ENCODE measurements at places on chromosomes 7 and 10.

DNA sequence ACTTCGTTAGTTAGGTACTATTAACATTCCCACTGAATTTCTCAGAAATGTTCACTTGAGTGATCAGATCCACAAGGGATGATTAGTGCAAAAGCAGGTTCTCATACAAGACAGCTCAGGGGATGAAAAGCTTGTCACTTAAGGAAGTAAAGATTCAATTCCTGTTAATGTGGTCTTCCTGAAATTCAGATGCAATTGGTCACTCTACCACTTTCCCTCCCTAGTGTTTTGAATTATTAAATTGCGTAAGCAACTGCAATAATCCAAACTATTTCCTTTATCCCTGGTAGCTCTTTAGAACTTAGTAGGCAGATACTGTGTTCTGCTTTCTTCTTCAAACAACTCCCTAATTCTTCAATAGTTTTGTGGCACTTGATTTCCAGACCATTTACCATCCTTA is 121.4 kb downstream of the MAGI2 start:
- DNase-seq: no peak

GRCh38 chr7:132455378-132455777 is 120.9 kb downstream of the PLXNA4 start:
- no peak for DNase-seq

- DNase-seq: no peak
Observed at GRCh38 chr7:113292105-113292504, 173.8 kb upstream of the SMIM30 start.

DNA sequence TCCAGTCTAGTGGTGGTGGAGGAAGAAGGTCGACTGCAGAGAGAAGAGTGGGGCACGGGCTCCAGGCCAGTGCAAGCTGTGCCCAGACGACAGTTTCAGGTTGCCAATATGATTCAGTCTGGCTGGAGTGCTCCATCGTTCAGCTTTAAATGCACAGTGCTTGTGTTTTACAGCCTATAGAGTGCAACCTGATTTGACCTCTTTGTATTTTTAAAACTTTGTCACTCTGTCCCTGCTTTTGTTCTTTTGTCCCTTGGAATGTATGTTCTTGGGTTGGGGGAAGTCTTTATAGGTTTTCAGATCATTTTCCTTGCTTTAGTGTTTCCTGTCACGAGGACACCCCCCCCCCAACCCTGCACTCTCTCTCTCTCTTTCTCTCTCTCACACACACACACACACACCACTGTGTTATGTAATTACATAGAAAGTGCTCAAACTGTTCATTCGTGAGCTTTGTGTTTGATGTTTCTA is 198.0 kb downstream of the CAMK1D start:
- DNase-seq: no peak

DNA sequence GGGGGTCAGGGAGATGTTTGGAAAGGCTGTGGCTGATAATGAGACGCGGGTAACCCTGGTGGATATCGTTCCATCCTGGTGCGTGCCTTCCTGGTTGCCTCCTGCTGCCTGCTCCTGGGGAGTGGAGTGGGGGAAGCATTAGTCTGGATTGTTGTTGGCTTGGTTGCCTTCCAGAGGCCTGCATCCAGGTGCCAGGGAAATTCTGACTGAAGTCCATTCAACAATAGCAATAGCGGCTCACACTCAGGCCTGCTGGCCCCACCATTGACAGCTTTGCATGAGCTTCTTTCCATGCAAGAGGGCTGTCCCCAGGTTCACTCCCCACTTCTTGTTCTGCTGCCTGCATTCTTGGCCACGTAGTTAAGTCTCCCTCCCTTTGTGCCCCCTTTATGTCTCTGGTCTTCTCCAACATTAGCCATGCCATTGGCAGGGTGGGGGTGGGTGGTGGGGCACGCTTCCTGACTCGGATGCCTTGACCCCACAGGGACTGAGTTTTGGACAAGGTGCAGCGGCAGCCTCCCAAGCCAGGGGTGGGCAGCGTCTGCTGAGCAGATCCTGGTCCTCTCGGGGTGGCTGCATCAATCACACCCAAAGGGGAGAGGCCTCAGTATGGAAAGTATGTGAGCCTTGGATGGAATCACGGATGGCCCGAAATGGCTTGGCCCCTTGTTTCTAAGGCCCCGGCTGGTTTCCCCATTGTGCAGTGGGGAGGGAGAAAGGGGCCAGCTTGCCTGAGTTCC is 150.2 kb downstream of the GRK5 start:
- no peak for DNase-seq

- DNase-seq: no peak
Observed at GRCh38 chr7:103540338-103540737, 94.3 kb upstream of the SLC26A5 start.

DNA sequence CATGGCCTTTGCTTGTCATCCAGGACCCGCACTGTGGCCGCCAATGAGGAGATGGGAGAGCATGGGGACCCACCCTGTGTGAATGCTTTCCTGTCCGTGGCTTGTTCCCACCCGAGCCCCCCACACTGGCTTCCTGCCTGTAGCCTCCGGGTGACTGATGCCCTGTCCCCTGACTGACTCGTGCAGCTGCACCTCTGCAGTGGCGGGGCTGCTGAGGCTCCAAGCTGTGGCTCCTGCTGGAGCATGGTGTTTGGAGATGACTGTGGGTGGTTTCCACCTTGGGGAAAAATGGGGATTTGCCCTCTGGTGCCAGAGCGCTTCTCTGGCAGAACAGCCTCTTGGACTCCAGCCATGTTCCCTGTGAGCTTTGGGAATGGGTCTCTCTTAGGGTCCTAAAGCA is 2.1 kb downstream of the CAMK1D start:
- DNase-seq: no peak

GRCh38 chr7:156222151-156222550 is 409.9 kb upstream of the SHH start:
- DNase-seq: no peak

- no peak for DNase-seq
Observed at GRCh38 chr10:26792758-26793495, 67.8 kb downstream of the ABI1 start.

GRCh38 chr10:7260412-7260900 is 150.4 kb downstream of the SFMBT2 start:
- no peak for DNase-seq

GRCh38 chr7:139825666-139826290 is 3.3 kb upstream of the TBXAS1 start:
- DNase-seq: no peak

DNA sequence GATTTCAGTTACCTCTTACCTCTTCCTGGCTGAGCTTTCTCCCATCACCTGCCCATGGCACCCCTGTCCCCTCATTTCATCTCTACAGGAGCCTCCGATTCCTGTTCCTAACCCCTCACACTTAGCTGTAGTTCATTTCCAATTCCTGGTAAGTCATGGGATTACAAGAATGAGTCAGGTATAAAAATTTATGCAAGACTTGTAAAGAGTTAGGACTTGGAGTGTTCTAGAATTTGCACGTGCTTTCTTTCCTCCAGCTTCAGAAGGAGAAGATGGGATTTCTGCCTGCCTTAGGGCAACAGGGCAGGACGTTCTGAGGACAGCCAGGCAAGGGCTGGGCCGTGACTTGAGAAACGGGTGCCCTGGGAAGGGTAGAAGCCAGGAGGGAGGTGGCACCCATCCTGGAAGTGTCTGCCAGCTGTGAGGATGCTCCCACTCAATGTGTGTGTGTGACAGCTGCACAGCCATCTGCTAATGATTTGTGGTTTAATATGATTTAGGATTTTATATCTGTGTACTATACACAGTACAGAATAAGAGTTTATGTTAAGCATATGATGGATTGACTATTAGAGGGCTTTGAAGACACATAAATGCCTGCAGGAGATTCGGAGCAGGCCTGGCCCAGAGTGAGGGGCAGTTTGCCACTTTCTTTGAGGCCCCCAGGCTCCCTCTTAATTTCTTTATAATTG is 81.5 kb upstream of the VIPR2 start:
- no peak for DNase-seq

DNA sequence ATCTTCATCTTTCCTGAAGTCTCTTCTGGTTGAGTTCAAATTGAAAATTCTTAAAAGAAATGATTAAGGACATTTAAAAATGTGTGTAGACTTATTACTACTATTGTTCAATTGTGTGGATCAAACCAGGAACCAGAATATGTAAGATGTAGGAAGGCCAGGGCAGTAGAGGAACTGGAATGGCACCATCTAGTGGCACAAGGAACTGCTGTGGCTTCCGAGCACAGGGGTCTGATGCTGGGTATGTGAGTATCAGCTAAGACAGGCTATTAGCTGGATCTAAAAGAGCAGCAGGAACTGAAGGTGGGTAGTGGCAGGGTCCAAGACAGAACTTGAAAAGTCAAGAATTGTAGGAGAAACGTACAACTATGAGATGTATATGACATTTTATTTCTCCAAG is 247.3 kb downstream of the SEMA3A start:
- DNase-seq: no peak

- DNase-seq: no peak
Observed at GRCh38 chr10:6713716-6714115, 133.6 kb upstream of the PRKCQ start.

DNA sequence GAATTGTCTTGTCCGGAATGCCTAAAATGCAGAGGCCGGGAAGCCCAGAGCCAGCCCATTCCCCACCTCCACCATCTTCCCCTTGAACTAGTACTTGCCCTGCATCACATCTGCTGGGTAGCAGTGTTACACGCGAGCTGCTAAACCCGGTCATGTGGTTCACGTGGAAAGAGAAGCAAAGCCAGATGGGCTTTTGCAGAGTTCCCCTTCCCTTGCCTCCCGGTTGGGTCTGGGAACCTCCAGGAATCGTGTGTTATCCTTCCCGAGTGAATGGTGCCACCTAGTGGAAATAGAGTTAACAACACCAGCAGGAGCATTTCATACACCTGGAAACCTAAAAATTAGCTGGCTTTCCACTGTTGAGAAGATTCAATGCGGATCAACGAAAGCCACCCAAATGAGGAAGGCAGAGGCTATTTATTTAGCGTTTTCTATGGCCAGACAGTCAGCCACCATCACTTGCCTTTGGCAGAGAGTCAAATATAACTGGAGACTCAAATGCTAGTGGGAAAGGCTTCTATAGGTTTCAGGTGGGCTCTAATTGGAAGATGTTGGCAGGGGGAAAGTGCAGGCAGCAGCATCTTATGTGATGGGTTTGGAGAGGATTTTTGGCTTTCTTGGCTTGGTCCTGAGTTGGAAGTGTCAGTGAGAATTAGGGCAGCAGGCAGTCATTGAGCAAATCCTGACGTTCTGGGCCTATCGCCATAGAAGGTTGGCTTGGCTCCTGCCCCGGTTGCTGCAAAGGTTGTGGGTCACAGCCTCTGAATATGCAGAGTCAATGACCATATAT is 12.9 kb upstream of the DENND2A start:
- no peak for DNase-seq

GRCh38 chr10:24553051-24553612 is 170.6 kb downstream of the ARHGAP21 start:
- no peak for DNase-seq

DNA sequence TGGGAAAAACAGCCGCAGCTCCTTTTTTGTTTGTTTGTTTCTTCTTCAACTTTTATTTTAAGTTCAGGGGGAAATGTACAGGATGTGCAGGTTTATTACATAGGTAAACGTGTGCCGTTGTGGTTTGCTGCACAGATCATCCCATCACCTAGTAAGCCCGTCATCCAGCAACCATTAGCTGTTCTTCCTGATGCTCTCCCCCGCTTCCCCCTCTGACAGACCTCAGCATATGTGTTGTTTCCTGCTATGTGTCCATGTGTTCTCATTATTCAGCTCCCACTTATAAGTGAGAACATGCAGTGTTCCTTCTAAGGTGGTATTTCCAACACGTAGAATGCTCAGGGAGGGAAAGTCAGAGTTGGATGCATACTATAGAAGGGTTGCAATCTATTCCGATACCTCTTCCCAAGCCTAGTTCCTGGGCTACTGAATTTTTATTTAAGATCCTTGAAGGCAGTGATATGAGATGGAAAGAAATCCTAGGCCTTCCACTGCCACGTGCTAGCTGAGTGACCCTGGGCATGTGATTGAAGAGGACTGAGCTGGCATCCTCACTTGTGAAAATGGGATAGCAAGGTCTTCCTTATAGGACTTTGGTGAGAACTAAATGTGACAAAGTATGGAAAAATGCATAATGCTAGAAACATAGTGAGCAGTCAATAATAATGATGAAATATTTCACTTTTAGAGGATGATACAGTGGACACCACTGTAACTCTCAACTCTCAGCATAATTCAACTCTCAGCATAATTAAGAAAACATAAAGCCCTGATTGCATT is 278.5 kb downstream of the REEP3 start:
- DNase-seq: no peak

DNA sequence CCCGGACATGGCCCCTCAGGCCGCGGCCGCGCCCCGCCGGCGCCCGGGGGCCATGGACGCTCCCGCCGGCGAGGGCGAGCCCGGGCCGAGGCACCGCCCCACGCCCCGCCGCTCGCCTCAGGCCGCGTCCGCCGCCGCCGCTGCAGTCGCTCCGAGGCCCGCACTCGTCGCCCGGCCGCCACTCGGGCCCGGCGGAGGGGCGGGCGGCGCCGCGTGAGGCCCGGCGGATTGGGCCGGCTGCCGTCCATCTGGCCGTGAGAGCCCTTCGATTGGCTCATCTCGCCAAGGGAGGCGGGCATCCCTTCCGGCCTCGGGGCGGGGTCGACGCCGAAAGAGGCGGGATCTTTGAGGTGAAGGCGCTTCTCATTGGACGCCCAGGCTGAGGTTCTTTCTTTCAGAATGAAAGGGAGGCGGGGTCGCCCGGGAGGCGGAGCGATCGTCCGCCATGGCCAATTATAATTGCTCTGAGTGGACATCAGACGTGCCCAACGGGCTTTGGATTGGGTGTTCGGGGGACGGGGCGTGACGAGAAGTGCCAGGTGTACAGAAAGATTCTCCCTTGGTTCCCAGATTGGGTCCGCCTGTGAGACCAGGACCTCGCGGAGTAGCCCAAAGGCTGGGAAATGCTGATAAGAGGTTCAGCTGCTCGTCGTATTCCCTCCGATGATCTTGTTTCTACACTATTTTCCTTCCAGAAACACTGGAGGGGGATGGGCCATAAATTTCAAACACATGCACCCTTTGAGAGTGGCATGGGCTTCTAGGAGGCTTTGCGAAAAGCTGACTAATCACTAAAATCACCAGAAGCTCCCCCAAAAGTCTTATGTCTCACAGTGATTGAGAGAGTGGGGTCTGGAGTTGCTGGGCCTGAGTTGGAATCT is at the start of gene GNA12:
GNA12 (minus strand) TSS at position 156 of the 881 bp plus-strand sequence; CDS start at position 9, 147 bp downstream.
- DNase-seq: peak; percentile 95

GRCh38 chr10:132943058-132943790 is 854 bp upstream of the CFAP46 start:
- no peak for DNase-seq

- no peak for DNase-seq
Observed at GRCh38 chr10:81145975-81146374, 608.3 kb downstream of the SH2D4B start.

All from T-helper 1 cell (primary cell).